Naive B cell (primary cell): ENCODE measurements at places on chromosomes 6 and 20. TPM values are rescaled to one million over a fixed set of nuclear protein-coding genes. Genes with fewer than 3 reads are reported as not detected.
A peak's percentile ranks its signal among the peaks of the same experiment; 100 is the strongest.

GRCh38 chr6:21730533-21730932 is 137.0 kb downstream of the SOX4 start:
- no peaks in the 10 kb centered on the region for H3K4me1 ChIP-seq
- no peaks in the 10 kb centered on the region for H3K27me3 ChIP-seq
- peak overlapping the region; percentile 38 for H3K27ac ChIP-seq
- DNase-seq: no peak

DNA sequence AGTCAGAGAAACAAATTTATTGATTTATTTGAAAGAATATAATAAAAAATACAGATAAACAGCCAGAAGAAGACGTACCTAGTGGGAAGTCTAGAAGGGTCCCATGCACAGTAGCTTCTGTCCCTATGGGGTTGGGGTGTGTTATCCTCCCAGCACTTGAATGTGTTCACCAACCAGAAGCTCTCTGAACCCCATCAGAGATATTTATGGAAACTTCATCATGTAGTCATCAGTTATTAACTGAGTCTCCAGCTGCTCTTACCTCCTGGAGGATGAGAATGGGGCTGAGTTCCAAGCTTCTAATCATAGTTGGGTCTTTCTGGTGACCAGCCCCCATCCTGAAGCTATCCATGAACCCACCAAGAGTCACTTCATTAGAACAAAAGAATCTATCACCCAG is 15.4 kb upstream of the USP45 start:
- peaks cover 4% of the 10 kb centered on the region for H3K36me3 ChIP-seq
- H3K4me3 ChIP-seq: no peak overlapping the region
- no peak overlapping the region for H3K27ac ChIP-seq
- DNase-seq: no peak

GRCh38 chr20:44020406-44021148 is 105.9 kb downstream of the TOX2 start:
- no peak for DNase-seq
- no peaks in the 10 kb centered on the region for H3K36me3 ChIP-seq
- H3K4me3 ChIP-seq: no peak overlapping the region
- H3K27ac ChIP-seq: no peak overlapping the region
- peaks cover 45% of the 10 kb centered on the region for H3K27me3 ChIP-seq

The OR2J3 gene
- polyA plus RNA-seq: not detected

The FAM184A gene
- polyA plus RNA-seq: not detected
